Large intestine (tissue), 12 donors: ENCODE measurements at places on chromosomes 7 and 10. TPM values are rescaled to one million over a fixed set of nuclear protein-coding genes. Genes with fewer than 3 reads are reported as not detected.

- DNase-seq: no peak
- H3K4me3 ChIP-seq: no peak overlapping the region
- no peaks in the 10 kb centered on the region for H3K27me3 ChIP-seq
- H3K4me1 ChIP-seq: peaks cover 4% of the 10 kb centered on the region
These were observed 287.8 kb upstream of the MKLN1 start for GRCh38 chr7:131039836-131040235.

DNA sequence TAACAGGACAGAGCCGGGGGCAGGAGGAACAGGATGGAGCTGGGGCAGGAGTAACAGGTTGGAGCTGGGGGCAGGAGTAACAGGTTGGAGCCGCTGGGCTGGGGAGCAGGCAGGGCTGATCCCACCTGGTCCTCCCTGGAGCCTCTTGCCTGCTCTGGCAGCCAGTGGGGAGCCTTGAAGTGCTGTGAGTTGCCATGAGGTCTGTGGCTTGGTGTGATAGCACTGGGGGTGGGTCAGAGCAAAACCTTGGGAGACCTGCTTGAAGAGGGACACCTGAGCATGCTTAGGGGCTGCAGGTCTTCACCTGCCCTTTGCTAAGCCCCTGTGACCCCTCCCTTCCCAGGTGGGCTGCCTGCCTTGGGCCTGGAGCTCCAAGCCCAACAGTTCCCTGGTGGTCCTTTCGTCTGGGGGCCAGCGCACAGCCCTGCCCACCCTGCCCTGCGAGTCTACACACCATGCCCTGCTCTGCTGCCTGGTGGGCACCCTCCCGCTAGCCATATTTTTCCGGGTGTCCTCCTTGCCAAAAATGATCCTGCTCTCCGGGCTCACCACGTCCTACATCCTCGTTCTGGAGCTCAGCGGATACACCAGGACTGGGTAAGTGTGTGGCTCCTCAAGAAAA is 111.6 kb downstream of the ADCY1 start:
- no peaks in the 10 kb centered on the region for H3K36me3 ChIP-seq
- no peaks in the 10 kb centered on the region for H3K27me3 ChIP-seq
- H3K4me1 ChIP-seq: peaks cover 6% of the 10 kb centered on the region
- no peak overlapping the region for H3K4me3 ChIP-seq
- H3K27ac ChIP-seq: no peak overlapping the region

ADAMTS14 gene
- polyA plus RNA-seq: 7.2 TPM

DNA sequence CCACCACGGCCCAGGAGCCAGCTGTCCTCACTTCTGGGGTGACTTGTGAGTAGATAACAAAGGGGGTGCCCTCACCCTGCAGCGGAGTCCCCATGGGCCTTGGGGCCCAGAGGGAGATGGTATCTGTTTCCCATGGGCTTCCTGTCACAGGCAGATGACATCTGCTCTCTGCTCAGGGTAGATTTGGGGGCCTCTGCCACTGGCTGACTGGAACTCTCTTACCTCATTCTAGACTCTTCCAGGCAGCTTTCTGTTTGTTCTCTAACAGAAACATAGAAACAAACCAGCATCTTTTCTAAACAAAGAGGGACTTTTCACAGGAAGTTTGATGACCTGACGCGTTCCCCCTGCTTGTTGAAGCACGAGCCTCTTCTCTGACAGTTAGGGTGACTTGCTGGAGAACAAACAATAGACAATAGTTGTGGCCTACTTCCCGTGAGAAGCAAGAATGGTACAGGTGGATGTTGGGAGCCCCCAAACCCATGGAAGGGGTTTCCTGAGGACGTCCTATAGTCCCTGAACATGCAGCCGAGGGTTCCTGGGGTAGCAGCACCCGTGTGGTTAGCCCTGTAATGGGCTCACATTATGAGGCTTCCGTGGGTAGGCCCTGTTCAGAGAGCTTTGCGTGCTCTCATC is 61.6 kb downstream of the GRK5 start:
- H3K4me3 ChIP-seq: no peak overlapping the region
- H3K27ac ChIP-seq: peak overlapping the region; percentile 45
- H3K27me3 ChIP-seq: no peaks in the 10 kb centered on the region
- peaks cover 52% of the 10 kb centered on the region for H3K4me1 ChIP-seq
- DNase-seq: no peak

GRK5 gene
- 38.8 TPM for polyA plus RNA-seq
